CD4-positive, alpha-beta memory T cell (primary cell): ENCODE measurements at places on chromosomes 7 and 10. TPM values are rescaled to one million over a fixed set of nuclear protein-coding genes. Genes with fewer than 3 reads are reported as not detected.

- DNase-seq = no peak
These were observed 1250.9 kb upstream of the CELF2 start for GRCh38 chr10:9766762-9767161.

Gene SPDYE11
- total RNA-seq = not detected

DNA sequence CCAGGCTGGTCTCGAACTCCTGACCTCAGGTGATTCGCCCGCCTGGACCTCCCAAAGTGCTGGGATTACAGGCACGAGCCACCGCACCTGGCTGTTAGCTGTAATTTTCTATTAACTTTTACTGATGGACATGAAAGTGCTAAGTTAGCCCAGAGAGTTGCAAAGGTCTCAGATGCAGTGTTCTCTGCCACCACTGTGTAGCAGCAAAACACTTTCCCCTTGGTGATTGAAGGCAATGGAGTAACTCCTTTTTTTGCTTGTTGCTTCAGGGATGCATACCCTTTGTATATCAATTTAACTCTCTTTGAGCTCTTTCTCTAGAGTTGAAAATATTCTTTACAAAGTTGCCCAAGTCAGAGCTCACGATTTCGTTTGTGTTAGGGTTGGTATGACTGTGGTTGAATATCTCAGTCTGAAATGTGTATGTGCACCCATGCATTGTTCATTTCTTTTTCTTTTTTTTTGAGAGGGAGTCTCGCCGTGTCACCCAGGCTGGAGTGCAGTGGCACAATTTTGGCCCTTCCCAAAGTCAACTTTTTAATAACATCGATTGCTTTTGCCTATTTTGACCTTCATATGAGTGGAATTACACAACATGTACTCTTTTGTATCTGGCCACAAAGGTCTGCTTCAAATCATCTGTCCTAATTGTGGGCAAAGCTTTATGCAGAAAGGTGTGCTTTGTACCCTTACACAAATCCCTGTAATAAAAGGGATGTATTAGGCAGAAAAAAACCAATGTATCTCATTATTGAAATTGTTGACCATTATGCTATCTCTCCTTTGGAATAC, 52.6 kb downstream of the GTF2I start:
- no peak for DNase-seq

Gene GPR22
- total RNA-seq = not detected

DNA sequence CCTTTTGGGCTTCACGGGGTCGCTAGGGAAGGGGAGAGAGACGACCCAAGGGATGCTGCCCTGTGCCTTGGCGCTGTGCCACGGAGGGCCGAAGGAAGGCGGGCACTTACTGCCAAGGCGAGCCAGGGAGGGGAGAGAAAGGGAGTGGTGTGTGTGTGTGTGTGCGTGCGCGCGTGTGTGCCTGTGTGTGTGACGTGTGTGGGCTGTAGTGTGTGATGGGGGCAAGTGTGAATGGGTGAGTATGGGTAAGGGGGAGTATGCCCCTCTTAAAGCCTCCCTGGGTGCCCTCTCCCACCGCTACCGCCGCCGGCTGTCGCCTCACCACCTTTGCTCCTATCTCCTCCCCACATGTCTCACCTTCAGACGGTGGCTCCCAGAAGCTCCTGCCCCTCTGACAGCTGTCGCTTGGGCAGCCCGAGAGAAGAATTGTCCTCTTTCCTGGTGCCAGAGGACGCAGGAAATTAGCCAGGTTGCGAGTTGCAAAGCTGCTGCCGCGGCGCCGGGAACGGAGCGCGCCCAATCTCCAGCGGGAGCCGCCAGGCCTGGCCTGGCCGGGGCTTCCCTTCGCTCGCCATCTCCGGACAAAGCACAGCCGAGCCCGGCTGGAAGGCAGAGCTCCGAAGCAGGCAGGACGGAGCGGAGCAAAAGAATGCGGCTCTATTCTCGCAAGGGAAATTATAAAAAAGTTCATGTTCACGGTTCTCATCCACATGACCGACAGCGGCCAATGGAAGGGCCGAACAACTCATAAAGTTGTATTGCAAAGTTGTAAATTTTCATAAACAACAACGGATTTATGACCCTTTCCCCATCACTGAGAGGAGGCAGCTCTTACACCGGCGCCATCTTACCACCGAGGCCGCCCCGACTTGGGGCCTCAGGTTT, at the start of gene HOXA3:
Gene HOXA3, minus strand, starts transcription at position 653 of the 885 bp plus-strand sequence. CDS start 41,943 bp downstream, outside the sequence.
- no peak for DNase-seq

DNA sequence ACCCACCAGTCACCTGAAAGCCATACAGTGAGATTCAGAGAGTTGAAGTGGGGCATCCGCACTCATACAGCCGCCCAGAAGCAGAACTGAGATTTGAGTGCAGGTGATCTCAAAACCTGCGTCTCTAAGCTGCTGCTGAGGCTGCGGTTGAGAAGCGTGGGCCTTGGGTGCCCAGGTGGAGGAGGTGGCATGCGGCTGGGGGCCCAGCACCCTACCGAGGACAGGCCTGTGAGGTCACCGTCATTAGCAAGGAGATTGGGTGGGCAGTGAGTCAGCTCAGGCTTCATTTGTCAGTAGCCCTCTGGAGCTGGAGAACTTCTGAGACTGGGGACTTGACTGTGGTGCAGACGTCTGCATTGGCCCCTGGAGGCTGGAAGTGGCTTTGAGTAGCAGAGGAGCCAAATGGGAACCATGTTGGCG, 29.8 kb downstream of the ZMIZ1 start:
- DNase-seq = no peak

- no peak for DNase-seq
These were observed 13.3 kb downstream of the GPR37 start for GRCh38 chr7:124752310-124752709.

Gene TMEM270
- not detected for total RNA-seq

Gene NRAP
- not detected for total RNA-seq

Gene LRRC4
- not detected for total RNA-seq

GRCh38 chr10:78861529-78862327, 207.0 kb upstream of the ZMIZ1 start:
- DNase-seq = no peak

Gene PCLO
- total RNA-seq = 0.03 TPM

- DNase-seq = no peak
These were observed 35.4 kb upstream of the FAM3C start for GRCh38 chr7:121431389-121431995.

Gene SERPINE1
- 0.11 TPM for total RNA-seq

- DNase-seq = no peak
These were observed 13.8 kb upstream of the INPP5A start for GRCh38 chr10:132523561-132524442.

DNA sequence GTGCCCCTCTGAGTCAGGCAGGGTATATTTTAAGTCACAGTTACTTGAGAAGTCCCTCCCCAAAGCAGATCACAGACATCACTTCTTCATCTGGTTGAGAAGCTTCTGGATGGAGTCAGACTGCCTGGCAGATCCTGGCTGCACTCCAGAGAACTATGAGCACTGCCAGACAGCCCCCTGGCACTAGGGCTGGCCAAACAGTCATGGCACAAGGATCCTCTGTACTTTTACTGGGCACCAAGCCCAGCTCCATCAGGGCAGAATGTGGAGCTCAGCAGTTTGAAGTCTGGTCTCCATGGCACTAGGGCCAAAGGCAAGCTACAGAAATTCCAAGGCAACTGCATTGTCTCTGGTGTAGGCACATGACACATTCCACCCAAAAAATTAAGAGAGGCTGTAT, 162.1 kb downstream of the NRG3 start:
- no peak for DNase-seq

DNA sequence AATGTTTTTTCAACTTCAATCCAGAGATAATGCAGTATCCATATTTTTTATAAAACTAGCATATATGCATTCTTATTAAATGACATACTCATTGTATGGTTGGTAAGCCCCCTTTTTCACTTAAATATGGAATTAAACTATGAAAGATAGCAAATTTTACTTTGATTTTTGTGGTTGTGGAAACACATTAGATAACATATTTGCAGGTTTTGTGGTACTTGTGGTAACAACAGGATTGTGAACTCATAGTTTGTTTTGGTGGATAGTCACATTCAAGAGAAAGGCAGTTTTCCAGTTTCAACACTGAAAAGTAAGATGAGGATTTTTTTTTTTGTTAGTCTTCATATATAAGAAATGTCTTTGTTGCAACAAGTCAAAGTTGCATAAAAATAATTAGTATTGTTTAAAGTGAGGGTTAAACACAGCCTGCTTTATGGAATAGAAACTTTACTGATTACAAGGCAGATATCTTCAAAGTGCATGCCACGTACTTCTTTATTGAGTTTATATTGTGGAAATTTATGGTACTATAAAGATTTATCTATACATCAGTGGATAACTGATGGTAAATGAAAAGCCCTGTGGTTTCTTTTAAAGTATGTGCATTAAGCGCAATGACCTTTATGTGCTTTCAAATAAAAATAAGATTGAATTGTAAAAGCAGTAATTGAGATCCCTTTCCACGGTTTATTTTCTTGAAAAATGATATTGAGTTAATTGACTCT, 39.7 kb upstream of the SEMA3D start:
- no peak for DNase-seq
